Stimulated activated CD8-positive, alpha-beta memory T cell treated with anti-CD3 and anti-CD28 coated beads, Interleukin-4, amount 100 ng/mL, for 4 hours (primary cell): ENCODE measurements at places on chromosomes 1 and 21.

DNA sequence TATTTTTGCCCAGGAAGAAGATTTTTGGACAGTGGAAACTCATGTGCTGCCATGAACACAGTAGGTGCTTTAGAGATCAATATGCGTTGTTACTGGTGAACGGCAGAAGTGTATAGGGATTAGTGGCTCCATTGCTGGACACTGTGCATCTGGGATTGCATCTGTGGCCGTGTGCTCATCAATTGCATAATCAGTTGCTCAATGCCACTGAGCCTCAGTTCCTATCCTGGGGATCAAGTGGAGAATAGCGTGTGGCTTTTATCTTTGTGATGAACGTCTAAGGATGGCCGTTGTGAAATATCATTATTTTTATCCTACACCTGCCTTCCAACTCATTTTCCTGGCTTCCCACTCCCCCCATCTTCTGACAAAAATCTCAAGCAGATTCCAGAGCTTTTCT is 5.4 kb downstream of the TNN start:
- no peak for DNase-seq

GRCh38 chr1:231163830-231164427 is 2.1 kb downstream of the TRIM67 start:
- no peak for DNase-seq

GRCh38 chr1:28159680-28160079 is 16.8 kb downstream of the PTAFR start:
- no peak for DNase-seq

DNA sequence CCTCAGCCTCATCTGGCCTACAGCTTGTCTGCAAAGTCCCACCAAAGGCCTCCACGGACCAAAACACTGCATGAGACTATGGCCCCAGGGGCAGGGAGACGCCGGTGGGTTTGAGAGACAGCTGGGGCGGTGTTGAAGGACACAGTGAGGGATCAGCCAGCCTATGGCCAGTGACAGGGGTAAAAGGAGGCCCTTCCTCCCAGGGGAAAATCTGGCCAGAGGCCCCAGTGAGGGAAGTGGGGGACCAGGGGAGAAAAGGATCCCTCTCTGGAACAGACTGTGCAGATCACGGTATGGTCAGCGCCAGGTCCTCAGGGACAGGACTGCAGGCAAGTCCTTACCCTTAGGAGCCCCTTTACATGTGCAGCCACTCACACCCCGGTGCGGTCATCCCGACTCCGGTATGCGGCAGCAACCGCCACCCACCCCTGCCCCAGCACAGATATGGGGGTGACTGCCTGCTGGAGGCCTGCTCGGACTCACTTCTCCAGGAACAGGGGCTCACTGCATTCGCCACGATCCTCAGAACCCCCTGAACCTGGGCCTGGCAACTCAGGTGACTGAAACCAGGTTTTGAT is 1.3 kb downstream of the CERS2 start:
- no peak for DNase-seq

DNA sequence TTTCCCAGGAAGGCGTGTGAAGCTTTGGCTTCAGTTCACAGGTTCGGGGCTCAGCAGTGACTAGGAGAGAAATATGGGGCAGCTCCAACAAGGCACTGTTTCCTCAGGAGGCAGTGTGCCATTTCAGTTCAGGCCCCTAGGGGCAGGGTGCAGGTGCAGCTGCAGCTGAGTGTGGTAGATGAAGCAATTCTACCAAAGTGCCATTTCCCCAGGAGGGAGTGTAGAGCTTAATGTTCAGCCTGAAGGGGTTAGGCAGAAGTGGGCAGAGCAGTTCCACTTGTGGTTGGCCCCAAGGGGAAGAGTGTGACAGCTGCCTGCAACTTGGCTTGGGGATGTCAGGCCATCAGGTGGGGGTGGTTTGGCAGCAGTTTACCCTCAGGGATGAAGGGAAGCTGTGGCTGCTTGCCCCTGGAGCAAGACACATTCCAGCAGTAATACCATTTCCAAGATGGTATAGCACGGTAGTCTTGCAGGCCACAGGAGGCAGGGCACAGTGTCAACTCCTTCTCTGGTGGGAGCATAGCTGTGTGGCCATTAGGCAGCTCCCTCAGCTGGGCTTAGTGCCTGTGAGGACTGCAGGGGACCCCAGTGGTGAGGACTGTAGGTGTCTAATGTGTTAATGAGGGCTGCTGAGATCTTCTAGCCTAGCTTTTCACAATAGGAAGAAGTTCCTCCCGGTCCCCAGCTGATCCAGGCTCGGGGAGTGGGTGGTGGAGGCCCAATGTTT is 34.7 kb downstream of the RGSL1 start:
- DNase-seq: no peak

DNA sequence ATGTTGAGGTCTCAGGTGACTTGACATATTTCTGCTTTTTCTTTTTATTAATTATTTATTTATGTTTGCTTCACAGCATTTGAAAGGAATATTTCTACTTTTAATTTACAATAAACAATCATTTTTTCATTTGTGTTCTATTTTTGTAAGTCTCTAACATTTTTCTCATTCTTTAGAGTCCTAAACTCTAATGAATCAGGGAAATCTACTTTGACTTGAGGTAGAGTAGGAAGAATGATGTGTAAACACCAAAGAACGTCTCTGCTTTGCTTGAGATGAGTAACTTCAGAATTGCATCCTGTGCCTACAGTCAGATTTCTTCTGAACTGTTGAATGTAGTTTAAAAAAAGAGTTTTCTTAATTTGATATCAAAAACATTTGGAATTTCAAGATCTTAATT is 65.2 kb downstream of the CNST start:
- no peak for DNase-seq
